ENCODE measurements at places on chromosomes 11 and 22.

DNA sequence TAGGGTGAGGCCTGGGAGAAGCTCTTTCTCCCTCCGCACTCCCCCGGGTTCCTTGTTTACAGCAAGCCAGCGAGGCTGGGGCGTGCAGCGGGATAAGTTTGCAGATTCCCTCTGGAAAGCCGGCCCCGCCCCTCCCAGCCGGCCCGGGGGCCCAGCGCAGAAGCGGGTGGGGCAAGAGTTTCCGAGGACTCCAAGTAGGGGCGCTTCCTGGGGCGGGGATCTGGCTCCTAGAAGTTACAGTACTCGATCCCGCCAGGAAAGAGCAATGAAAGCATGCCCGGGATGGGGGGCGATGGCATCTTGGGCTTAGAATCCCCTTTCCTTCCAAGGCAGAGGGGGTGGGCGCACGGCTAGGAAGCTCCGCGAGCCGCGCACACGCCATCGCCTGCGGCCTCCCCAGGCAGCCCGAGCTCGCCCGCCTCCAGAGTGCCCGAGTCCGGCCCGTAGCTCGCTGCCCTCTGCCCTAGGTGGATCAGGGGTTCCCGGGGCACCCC, 385 bp downstream of the TST start:
- peak; percentile 45 for DNase-seq

DNA sequence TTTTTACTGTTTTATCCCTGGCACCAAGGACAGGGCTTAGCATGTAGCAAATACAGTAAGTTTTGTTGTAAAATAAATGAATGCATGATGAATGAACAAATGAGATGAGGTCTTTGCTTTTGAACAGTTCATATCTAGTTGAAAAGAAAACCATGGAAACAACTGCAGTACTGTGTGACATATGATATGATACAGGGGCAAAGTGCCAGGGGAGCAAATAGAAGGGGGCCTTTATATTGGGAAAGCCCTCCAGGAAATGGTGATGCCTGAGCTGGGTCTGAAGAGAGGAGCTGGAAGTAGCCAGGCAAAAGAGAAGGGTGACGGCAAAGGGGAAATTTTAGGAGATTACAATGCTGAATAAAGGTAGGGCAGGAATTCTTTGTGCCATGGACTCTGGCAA, 63.8 kb upstream of the UCP3 start:
- DNase-seq, result no peak

DNA sequence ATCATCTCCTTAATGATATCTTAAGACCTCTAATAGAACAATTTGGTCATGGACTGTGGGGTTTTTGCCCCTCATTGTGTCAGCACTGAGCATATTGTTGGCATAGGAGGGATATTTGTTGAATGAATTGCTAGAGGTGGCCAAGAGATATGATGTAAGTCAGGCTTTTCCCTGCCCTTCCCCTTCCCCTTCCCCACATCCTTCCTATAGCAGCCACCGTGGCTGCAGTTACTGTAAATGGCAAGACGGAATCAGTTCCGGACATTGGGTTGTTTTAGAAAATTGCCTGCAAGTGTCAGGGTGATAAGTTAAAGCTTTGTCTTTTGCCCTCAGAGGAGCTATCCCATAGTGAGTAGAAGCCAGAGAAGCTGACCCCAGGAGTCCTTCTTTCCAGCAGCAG, 23.0 kb downstream of the LIMK2 start:
- DNase-seq, result no peak

GRCh38 chr11:581342-581741, 5.1 kb downstream of the PHRF1 start:
- DNase-seq, result no peak

DNA sequence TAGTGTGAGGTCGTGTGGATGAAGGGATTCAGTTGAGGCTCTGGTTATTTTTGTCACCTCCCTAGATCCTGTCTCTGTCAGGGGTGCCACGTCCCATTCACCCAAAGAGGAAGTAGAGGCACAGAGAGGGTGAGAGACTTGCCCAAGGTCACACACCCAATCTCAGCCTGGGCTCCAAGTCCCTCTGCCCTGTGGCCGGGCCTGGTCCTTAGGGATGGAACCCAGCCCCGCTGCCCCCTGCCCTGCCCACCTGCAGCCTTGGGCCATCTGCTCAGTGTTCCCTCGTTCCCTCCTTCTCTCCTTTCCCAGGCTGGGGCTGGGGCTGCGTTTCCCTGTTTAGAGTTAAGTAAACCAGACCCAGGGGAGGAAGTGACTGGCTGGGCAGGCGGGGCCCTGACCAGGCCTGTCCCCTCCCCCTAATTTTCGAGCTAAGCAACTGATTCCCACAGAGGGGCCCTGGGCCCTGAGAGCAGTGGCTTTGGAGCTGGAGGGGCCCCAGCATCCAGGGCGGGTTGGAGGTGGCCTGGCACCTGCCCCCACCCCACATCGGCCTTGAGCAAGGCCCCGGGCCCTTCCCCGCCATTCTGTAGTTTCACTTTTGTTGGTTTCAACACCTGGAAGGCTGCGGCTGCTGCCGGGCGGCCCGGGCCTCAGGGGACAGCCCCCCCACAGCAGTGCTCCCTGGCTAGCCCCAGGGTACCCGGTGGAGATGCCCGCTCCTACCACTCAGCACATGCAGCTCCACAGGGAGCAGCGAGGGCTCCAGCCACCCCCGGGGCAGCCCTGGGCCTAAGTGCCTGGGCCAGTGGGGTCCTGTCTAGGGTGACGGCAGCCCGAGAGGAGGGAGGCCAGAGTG, 1.5 kb downstream of the TCIRG1 start:
- DNase-seq, result peak; percentile 94
